Stimulated activated naive CD8-positive, alpha-beta T cell treated with anti-CD3 and anti-CD28 coated beads, Interleukin-15, amount 100 ng/mL, for 72 hours (primary cell): ENCODE measurements at places on chromosomes 16 and 17.

DNA sequence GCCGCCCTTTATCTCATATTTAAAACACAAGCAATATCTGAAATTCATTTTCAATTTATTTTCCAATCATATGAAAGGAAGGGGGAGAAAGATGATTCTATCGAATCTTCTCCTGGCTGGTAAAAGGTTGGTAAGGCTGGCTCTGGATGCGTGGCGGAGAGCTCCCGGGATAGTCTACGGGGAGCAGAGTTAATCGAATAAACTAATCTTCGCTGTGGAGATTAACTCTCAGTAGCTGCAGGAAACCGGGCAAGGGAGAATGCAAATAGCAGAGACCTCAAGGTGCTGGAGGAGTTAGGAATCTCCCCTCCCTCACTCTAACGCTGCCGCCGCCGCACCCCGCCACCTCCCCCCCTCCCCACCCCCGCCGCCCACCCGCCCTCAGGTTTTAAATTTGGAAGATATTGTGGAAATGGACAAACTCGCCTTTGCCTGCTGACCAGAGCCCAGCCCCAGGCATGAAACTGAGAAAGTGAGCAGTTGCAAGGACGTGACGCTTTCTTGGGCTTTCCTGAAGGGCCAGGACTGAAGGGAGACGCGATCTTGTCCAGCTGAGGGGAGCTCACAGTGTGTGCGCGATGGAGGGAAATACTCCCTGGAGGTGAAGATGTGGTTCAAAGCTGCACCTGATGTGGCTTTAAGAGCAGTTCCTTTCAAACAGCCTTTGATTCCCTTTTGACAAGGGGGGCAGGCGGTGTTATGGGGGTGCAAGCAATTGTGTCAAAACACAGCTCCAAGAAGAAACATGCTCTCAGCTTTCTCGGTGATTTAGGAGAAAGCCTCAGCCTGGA lies 308.2 kb upstream of the IRX3 start:
- no peak for DNase-seq

DNA sequence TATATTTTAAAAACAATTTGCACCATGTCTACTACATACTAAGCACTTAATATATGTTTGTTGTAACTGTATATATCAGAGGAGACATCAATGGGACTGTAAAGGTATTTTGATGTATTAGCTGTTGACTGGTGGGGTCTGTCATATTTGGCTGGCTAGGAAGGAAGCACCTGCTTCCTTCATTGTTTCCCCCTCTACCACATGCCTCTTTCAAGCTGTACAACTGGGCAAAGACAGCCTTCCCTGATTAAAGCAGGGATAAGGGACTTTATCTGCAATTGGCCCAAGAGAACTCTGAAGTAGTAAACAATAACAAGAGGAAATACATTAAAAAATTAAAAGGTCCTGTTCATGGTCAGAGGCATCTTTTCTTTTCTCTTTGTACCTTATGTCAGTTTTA lies 5.5 kb upstream of the SLFN12L start:
- DNase-seq: no peak

DNA sequence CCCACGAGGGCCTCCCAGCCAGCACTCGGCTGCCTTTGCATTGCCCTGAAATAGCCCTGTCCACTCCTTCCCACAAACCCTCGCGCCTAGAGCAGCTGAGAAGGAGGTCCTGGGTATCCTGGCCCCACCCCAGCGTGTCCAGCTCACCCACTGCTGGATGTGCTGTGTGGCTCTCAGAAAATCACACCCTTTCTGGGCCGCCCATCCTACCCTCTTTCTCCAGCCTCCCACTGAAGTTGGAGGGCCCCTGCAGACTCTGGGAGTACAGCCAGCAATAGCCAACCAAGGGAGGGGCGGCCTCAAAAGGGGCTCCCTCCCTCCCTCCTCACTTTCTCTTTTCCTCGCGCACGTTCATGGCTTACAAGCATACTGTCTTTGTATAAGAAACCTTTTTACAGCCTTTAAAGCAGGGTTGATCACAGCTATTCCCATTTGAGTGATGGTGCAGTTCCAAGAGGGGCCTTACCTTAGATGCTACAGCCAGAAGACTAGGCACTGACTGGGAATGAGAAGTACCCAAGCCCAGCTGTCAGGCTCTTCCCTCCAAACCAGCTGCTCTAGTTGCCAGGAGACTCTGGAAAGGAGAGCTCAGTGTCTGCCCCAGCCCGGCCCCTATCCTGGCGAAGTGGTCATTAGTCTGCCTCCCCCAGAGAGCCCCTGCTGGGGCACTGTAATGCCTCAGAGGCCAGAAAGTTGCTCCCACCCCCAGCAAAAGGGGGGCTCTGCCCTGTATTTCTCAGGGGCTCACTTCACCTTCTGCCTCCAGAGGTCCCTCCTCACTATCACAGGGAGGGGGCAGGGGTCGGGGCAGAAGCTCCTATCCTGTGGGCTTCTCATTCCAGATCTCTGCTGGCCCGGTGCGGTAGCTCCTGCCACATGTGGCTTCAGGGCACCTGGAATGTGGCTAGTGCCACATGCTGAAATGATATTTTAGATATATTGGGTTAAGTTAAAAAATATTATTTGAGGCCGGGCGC lies 38.1 kb downstream of the DCAKD start:
- DNase-seq: no peak

DNA sequence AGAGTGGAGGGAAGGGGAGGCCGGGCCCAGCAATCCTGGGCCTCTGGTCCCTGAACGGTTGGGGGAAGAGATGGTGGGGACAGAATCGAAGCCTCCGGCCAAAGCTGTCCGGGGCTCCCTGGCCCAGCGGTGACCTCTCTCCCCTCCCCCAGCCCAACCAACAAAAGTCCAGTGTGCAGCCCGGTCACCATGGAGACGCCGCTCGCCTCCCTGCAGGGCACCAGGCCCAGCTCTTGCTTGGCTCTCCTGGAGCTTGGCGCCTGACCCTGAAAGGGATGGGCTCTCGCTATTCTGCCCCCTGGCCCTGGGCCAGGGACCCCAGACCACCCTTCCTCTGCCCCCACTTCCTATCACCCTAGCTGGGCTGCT lies 1.3 kb downstream of the METRN start:
- DNase-seq: no peak

DNA sequence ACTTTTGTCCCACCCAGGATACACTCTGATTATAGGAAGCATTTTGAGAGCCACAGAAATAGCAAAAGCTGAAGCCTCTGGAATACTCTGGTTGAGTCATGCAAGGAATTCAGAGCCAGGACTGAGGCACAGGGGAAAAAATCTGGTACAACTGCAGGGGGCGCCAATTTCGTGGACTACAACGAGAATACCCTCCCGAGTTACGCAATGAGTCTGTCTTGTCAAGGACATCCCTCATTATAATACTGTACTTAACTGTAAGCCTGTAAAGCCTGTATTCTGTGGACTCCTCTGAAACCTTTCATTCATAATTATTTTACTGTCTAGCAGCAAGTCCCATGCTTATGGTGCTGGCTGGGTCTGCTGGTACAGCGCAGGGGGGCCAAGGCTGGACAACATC lies 7.8 kb downstream of the HOXB1 start:
- DNase-seq: no peak

- no peak for DNase-seq
Observed at GRCh38 chr17:80364091-80364691, 50.8 kb upstream of the ENDOV start.

DNA sequence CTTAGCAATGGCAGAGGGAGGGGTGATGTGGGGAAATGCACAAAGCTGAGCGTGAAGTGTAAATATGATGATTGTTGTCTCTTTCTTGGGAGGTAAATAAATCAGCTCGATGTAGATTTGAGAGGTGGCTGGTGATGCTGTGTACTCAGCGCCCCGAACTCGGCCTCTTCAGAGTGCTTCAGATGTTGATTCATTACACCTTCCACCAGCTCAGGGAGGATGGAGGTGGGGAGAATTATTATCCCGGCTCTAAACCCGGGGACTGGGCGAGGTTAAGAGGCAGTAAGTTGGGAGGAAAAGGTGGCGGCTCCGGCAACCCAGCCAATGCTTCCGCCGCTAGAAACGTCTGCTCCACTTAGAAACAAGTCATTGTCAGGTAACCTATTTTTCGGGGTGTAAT lies 86.5 kb downstream of the RPA1 start:
- no peak for DNase-seq

GRCh38 chr17:49078248-49078647 lies 54.3 kb upstream of the B4GALNT2 start:
- no peak for DNase-seq

GRCh38 chr16:65769776-65770438 lies 596.6 kb upstream of the CDH5 start:
- DNase-seq: no peak
